ENCODE measurements at places on chromosomes 6 and 20.

DNA sequence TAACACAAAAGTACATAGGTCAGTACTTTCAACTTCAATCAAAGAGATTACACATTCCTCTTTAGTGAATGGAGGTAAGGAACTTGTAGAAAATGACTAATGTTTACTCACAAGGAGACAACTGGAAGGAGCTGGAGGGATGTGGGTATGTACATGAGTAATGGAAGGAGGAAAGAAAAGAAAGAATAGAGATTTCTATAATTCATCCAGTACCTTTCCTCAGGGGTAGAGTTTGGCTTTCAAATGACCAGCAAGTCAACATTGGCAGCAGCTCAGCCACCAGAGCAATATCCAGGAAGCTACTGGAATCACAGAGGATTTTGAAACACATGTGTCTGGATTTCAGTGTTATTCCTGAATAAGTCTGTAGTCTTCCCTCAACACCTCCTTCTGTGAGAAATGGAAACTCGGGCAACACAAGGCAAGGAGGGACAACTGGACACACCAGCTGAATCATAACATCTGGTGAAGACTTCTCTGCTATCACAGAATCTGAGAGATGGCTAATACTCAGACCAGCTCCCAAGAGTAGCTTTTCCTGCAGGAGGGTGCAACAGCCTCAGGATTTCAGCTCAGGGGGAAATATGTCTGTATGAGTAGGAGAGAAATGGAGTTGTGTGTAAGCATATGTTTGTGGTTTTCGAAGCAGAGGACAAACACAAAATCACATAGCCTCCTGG is 98.8 kb downstream of the HAO1 start:
- no peak for DNase-seq

DNA sequence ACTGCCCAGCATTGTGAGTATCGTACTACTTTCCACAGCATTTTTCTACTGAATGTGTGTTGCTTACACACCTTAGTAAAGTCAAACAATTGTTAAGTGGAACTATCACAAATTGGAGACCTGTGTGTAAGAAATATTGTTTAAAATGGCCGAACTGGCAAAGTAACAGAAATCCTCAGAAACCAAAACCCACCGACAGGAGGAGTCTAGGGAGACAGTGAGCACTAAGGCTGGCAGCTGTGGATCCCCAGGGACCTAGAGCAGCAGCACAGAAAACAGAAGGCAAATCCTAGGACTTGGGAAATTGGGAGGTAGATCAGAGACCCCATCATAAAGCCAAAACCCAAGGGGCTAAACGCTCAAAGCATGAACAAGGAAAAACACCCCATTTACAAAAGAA is 69.9 kb downstream of the SESN1 start:
- no peak for DNase-seq

DNA sequence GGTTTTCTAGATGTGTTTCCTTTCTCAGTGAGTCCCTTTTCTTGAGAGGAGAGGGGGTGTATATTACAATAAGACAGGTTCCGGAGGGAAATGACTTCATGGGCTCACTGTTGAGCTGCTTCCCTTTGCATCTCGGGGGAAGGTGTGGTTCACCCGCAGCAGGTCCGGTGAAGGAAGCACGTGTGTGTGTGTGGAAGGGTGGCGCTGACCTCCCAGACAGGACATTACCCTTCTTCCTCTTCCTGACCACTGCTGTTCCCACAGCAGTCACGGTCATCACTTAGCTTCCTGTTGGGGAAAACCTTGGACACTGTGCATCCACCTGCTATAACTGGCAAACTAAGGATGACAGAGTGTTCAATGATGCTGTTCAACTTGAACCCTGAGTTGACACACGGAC is 83.6 kb downstream of the PLEKHG1 start:
- DNase-seq = no peak

DNA sequence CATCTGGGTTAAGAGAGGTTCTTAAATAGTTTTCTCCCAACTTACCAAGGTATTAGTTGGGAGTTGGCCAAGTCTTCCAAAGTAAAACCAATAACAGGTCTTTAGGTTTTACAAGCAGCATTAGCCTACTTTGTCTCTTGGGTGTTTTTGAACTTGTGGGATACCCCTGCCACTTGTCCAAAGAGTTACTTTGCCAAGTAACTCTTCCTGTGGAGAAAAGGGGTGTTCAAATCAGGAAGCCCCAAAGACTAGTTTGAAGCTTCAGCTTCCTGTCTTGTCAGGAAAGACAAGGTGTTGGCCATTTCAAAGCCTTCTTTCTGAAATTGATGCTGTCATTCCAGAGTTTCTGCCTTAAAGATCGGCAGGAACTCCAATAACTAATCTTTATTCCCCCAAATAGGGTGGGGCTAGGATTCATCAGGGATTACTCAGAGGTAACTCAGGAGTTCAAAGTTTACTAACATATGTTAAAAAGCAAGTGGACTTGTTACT is 822 bp downstream of the RAB22A start:
- DNase-seq = no peak

- peak; percentile 35 for DNase-seq
These were observed 1.7 kb upstream of the GMPR start for GRCh38 chr6:16236631-16237199.

- DNase-seq = no peak
These were observed 248.9 kb upstream of the CITED2 start for GRCh38 chr6:139623372-139623771.

GRCh38 chr6:28979679-28980078 is 25.4 kb downstream of the ZNF311 start:
- no peak for DNase-seq

GRCh38 chr6:7846966-7847818 is 63.4 kb downstream of the TXNDC5 start:
- no peak for DNase-seq

DNA sequence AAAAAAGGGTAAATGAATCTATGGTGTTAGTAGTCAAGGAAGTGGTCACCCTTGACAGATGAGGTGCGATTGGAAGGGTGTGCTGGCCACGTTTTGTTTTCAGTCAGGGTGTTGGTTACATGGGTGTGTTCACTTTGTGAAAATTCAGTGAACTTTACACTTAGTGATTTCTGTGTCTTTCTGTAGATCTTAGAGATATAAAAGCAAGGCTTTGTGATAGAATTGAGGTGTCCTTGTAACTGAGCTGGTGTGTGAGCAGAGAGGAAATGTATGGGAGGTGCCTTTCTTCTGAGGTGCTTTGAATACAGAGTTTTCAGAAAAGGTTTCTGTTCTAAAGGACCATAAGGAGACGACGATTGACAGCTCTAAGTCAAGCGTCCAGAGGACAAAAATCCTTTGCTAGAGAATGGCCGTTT is 90.5 kb downstream of the SAMD3 start:
- DNase-seq = peak; percentile 67

DNA sequence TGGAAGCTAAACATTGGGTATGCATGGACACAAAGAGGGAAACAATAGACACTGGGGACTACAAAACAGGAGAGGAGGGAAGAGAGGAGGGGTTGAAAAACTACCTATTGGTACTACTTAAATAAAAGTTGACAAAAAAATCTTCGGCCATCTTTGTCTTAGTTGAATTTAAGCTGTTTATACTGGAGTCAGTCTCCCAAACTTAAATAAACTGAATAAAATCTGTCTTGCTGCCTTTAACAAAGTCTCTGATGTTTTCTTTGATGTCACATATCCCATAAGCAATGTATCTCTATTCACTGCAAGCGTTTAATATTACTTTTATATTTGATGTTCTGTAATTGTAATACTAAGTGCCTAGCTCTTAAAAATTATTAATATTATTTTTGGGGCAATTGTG is 409.2 kb upstream of the EPHA7 start:
- no peak for DNase-seq

- no peak for DNase-seq
These were observed 154.7 kb upstream of the PDE10A start for GRCh38 chr6:165817771-165818170.

DNA sequence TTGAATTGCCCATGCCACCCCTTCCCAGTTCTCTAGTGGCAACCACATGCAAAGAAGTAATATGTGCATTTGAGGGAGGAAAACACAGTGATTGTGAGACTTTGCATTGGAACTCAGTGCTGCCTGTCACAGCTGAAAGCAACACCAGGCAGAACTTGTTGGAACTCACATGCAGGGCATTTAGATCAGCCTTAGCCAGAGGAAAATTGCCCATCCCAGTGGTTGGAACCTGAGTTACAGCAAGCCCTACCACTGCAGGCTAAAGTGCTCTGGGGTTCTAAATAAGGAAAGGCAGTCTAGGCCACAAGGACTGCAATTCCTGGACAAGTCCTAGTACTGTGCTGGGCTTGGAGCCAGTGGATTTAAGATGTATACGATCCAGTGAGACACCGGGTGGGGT is 245.3 kb upstream of the UFL1 start:
- no peak for DNase-seq

GRCh38 chr6:45654673-45655072 is 276.9 kb upstream of the SUPT3H start:
- DNase-seq = no peak

DNA sequence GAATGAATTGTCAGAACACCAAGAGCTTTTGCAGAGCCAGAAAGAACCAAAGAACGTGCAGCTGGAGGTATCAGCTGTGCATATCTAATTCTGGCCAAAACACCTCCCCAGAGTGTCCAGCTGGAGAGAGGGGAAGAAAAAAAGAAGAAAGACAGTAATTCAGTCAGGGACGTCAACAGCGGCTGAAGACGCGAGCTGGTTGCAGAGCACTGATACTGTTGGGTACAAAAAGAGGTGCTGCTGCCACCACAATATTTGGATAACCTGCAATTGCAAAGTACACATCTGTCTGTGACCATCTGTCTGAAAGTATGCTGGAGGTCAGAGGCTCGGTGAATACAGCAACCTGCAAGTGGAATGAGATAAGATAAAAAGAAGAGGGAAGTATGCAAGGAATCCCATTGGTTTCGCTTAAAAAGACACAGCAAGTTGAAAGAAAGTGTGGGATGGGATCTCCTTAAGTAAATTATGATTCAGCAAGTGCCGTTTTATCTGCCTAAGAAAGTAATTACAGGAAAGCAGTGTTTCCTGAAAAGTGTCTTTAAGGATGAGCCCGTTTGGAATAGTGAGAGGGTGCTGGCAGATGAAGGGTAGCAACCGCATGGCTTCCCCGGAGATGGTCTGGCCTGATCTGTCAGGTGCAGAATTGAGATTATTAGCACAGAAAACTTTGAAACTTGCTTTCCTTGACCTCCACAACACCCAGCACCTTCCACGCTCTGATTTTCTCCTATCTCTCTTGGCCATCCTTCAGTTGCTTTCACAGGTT is 189.9 kb upstream of the PRDM1 start:
- no peak for DNase-seq

- no peak for DNase-seq
These were observed 50.9 kb downstream of the RPRD1B start for GRCh38 chr20:38084425-38084951.

DNA sequence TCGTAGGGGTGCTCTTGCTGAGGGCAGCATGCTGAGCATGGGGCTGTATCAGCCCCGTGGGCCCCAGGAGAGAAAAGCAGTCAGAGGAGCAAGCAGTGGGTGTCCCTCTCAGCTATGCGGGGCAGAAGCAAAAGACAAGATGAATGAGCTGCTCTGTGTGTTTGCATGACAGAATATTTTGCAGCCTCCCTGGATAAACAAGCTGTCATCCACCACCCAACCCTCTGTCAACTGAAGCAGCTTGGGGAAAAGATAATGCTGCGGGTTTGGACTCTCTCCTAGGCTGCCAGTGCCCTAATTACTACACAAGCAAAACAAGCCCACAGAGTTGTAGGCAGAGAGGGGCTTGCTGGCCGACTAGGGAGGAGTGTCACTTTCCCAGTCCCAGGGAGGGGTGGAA is 82.3 kb upstream of the PTPRT start:
- DNase-seq = no peak

GRCh38 chr6:110378552-110378951 is 20.4 kb upstream of the METTL24 start:
- no peak for DNase-seq

- no peak for DNase-seq
These were observed 53.3 kb downstream of the ISM1 start for GRCh38 chr20:13274275-13274861.

DNA sequence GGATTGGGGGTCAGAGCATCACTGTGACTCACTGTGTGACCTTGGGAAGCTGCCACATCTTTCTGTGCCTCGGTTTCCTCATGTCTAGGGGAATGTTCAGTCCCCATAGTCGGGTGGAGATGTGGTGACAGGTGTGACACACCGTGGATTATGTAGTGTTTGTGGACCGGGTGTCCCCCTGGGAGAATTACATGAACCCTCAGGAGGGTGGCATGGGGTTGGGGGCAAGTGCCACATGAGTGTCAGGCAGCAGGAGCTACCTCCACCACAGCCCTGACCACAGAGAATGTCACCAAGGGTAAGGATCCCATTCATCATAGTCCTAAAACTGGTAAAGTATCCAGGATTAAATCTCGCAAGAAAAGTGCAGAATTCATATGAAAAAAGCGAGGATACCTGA is 23.2 kb downstream of the SUN5 start:
- no peak for DNase-seq

GRCh38 chr6:139872665-139873064 is 498.2 kb upstream of the CITED2 start:
- DNase-seq = no peak

DNA sequence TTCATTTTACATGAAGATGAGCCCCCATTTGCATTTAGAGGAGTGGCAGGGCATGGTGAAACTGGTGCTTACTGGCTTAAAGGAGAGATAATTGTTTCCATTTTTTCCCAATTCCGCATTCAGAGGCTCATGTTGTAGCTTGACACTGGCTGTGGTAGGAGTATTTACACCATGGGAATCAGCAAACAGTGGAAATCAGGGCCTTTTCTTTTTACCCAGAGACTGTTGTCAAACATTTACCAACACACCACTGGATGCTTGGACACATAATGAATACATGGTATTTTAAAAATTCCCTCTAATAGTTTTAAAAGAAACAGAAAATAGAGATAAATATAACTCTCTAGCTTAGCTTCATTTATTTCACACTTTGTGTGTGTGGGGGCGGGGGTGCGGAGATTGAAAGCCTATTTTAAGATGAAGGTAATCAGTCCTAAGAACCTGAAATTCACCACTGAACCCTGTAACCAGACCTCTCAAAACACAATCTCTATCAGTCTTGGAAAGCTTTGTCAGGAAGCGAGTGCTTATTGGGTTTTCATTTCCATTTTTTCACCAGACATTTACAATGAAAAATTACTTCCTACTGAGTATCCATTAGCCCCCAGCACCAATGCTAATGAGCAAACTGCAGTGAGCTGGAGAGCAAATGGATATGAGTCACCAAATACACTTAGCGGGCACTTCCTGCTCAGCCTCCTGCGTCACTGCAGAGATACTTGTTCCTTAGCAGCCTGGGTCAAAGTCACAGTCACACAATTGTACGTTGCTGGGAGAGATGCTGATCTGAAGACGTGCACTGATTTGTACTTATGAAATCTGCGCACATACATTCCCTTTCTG is 532.0 kb downstream of the BCKDHB start:
- DNase-seq = no peak
